Fibroblast of skin of left quadriceps (primary cell): ENCODE measurements at places on chromosomes 11 and 22.

GRCh38 chr11:3669742-3670183, 1.4 kb downstream of the CHRNA10 start:
- DNase-seq = no peak

DNA sequence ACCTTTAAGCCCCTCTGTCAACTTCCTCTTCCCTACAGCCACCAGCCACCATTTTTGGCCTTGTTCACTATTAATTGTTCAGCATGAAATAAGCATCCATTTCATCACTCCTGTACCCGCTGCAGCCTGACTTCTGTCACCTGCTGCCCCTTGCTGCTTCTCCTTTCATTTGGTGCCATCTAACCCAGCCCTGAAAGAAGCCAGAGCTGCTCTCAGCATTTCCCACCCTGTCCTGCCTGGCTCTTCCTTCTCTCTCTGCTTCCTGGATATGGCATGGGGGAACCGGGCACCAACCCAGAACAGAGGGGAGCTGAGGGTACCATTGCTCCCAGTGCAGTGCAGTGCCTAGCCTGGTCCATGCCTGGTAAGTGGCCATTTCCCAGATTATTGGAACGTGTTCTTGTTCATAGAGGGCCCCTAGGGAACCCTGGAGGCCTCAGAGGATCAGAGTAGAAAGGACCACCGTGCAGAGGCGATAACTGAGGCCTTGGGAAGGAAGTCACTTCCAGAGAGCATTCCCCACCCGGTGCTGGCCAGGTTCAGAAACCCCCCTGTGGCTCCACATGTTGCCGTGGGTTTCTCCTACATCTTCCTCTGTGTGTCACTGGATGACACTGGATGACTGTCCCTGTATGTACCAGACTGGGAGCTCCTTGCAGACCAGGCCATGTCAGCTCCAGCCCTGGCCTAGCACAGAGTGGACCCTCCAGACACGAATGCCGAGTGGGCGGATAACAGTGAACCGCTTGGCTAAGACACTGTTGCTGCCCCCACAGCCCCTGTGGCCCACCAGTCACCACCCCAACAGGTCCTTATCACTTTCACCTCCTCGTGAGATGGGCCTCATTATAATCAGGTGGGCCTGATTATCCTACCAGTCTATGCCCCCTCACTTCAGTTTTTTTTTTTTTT, 4.7 kb downstream of the YDJC start:
- no peak for DNase-seq

GRCh38 chr11:111795334-111795985, 29.3 kb upstream of the PPP2R1B start:
- DNase-seq = no peak

DNA sequence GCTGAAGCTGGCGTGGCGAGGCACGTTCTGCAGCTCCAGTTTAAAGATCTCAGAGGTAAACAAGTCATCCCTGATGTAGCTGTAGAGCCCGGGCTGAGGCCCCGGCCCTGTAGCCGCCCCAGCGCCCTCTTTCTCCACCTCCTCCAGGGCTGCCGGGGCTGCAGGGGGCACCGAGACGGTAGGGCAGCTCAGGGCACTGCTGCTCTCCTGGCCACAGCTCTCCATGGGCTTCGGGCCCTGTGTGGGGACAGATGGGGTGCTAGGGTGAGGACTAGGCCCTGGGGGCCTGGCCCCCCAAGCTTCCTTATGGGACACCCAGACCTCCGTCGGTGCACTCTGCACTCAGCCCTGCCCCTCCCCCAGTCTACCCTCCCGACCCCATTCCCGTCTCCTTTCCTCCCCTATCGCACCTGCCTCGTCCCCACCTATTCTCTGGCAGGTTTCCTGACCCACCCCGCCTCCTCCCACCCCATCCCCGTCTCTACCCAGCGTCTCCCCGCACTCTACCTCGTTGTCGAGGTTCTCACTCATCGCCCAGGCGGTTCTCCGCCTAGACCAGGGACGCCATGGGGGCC, 559 bp downstream of the RANBP1 start:
- no peak for DNase-seq

DNA sequence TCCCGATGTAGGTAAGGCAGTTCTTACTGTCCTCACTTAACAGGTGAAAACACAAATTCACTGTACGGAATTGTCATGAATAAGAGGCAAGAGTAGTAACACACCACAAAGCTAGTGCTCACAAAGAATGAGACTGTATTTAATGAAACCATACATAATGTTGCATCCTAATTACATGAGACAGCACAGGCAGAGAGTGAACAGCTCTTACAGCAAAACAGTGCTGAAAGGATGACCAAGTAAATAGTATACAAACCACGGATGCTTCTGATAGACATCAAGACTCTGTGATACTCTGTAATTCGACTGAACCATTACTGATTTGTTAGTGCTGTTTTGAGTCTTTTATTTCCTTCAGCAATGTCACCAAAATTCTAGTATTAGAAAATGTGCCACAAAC, 282.3 kb downstream of the TTC28 start:
- no peak for DNase-seq

DNA sequence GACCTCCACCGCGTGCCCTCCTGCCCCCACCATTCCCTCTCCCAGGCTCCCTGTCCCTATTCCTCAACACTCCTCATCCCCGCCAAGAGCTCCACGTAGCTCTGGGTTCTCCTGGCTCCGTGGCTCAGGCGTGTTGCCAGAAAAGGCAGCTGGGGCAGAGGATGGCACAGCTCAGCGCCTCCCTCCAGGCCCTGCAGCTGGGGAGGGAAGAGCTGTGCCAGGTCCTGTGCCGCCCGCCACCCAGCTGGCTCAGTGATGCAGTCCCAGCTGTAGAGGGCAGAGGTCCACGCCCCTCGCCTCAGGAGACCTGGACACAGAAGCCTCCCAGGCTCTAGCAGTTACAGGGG, 4.2 kb downstream of the ARHGAP1 start:
- no peak for DNase-seq

DNA sequence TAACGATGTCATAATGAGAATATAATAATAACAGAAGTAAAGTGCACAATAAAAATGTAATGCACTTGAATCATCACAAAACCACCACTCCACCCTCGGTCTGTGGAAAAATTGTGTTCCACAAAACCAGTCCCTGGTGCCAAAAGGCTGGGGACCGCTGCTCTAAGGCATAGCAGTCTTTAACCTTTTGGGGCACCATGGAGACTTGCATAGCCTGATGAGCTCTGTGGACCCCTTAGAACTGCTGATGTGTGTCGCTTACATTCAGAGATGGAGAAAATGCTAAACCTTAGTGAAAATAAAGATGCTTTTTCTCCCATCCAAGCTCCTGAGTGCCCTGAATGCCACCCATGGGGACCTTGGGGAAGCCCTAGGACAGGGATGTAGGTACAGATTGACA, 87.6 kb upstream of the SEPTIN5 start:
- no peak for DNase-seq

DNA sequence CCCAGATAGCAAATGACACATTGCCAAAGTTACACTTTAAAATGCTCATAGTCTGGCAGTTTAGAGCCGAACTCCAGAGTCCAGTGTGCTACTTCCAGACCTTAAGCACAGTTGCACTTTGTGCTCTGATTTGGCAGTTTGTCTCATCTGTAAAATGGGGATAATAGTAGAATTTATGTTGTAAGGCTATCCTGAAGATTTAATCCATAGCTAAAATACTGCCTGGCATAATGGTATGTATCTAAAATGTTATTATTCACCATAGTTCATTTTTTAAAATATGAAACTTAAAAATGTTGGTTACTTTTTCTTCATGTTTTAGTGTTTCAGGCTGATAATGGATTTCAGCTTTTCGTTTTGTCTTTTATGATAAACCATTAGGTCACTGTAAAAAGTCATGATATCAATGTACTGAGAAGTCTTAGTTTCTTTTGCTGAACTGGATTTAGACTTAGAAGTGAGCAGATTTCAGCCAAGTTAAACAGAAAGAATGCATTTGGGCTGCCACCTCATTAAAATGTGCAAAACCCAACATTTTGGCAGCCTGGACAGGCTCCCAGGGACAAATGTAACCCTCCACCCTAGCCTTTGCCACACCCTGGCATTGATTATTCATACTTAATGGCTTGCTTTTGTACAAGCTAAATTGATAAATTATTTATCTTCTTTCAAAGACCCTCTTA, 933 bp downstream of the OLFML1 start:
- no peak for DNase-seq

DNA sequence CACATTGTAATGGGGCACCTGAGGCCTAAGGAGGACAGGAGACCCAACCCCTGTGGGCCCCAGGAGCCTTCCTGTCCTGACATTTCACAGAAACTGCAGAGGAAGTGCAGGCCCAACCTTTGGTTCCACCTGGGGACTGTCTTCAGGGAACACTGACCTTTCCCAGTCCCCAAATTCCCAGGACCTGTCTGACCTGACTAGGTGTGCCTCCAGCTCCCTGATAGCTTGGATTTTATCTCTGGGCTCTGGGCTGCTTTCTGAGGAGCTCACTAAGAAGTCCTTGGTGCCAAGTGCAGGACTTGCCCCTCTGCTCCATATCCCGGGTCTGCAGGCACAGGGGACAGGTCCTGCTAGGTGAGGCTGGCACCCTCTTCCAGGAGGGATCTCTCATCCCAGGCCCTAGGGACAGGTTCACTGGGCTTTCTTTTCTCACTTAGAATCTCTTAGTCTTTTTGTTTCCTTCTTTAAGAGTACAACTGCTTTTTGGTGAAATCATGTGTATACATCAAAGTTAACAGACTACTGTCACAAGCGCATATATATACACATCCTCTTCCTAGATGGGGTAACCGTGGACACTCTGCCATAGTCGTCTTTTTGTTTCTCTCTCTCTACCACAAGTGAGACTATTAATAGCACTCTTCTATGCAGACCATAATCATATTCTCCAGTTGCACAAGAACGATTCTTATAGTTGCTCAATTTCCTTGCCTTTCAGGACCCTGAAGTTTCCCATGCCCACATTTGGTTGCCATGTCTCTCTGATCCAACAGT, 72.0 kb upstream of the IGLL5 start:
- no peak for DNase-seq

- no peak for DNase-seq
Observed at GRCh38 chr11:44427432-44427831, 117.5 kb upstream of the ALX4 start.

DNA sequence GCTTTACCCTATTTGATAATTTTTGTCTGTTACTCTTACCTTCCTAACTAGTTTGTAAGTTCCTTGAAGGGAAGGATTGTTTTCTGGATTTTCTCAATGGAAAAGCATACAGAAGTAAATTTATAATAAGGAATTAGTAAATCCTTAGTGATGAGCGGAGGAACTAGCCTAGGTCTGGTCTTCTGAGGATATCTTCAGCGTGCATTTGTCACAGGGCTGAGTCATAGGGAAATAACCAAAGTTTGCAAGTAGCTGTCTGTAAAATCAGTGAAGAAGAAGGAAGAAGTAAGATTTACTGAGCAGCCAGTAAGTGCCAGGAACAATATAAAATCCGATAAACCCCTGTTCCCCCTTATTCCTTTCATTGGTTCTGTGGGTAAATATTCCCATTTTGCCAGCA, 162.7 kb upstream of the SORL1-AS1 start:
- DNase-seq = no peak

DNA sequence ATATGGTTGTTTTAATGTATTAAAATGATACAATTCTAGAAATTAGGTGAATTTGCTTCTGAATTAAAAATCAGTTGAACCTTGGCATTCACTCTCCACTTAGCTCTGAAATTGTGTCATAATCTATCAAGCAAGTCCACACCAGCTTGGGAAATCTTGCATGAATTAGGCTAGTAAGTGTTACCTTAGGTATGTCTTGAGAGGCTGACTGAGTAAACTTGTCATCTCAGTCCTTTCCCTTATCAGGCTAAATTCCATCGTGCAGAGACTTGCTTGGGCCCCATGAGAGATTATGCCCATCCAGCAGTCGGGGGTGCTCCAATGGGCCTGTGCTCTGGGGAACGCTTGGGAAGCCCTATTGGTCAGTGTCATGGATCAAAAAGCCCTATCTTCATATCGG, 33.9 kb upstream of the ST14 start:
- no peak for DNase-seq

GRCh38 chr11:107848345-107848744, 10.2 kb downstream of the SLC35F2 start:
- DNase-seq = no peak

GRCh38 chr22:50705851-50706351, 32.1 kb upstream of the ACR start:
- DNase-seq = no peak

DNA sequence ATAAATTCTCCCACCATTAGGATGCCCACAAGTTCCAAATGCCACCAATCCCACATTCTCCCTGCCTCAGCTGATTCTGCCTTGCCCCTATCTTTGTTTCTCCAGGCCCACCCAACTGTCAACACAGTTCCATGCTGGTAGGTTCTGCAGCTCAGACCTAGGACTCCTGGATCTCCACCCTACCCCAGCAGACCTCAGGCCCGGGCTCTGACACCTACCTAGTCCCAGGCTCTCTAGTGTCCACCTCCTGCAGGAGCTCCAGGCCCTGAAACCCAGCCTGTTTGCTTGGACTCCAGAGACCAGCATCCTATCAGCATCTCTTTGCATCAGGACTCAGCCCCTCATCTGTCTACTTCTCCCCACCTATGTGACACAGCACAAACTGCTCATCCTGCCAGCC, 86.5 kb downstream of the PDE2A start:
- DNase-seq = no peak

DNA sequence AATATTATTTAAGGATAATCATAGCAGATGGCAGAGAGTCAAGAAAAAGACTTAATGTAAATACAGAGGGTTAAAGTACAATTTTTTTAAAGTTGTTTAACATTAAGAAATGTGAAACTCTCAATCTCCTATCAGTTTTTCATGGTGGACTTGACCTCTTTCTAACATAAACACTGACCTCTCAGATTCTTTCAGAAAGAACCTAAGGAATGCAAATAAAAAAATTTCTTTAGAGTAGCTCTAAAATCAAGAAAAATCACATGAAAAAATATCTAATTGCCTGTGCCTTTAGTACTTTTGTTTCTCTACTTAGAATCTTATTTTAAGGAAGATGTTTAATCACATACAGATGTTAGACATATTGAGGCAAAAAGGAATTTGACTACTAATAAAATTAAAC, 12.9 kb downstream of the RNF141 start:
- no peak for DNase-seq

DNA sequence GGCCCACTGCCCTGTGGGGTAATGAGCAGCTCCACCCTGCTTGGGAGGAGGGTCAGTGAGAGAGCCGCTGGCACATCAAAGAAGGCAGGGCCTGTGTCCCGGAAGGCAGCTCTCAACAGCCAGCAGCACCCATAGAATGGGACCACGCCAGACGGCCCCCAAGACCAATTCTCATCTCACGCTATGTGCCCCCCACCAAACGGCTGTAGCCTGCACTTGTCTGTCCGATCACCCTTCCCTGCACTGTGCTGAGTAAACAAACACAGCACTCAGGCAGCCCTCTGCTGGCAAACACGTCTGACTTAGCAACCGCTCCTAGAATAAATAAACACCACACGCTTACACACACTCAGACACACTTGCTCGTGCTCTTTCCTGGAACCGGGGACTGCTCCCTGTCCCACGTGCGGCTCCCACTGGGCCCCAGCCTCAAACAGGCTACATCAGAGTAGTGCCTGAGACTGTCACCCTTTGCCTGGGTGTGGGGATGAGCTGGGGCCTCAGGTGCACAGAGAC, 53.2 kb upstream of the CDON start:
- DNase-seq = no peak
